ENCODE measurements at places on chromosomes 4 and X.

DNA sequence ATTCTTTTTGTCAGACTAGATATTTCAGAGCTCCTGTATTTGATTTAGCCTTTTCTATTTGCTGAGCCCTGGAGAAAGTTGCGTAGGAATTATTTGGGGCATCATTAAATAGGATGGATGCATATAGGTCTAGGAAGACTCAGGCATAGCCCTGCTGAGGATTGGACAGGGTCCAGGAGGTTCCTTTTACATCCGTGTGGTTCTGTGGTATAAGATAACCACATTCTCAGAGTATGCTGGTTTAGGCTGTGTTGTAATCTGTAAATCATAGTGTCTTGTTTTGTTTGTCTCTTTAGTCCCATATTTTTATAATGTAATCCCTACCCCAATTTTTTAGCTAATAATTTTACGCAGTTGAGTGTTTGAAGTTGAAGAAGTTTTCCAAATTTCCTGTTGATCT lies 513.7 kb downstream of the RPA4 start:
- DNase-seq: no peak

DNA sequence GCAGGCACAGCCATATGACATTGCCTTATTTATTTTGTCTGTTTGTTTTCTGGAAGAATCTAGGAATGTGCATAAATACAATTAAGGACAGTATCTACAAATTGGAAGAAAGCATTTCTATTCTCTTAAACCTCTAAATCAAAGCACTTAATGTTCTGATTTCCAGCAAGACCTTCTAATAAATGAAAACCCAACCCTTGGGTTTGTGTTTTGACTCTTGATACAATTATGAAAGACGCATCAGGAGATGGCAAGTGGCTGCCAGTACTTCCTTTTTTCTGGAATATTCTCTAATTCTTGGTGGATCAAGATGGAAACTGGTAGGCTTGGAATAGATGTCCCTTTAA lies 437 bp upstream of the CPE start:
- DNase-seq: no peak

DNA sequence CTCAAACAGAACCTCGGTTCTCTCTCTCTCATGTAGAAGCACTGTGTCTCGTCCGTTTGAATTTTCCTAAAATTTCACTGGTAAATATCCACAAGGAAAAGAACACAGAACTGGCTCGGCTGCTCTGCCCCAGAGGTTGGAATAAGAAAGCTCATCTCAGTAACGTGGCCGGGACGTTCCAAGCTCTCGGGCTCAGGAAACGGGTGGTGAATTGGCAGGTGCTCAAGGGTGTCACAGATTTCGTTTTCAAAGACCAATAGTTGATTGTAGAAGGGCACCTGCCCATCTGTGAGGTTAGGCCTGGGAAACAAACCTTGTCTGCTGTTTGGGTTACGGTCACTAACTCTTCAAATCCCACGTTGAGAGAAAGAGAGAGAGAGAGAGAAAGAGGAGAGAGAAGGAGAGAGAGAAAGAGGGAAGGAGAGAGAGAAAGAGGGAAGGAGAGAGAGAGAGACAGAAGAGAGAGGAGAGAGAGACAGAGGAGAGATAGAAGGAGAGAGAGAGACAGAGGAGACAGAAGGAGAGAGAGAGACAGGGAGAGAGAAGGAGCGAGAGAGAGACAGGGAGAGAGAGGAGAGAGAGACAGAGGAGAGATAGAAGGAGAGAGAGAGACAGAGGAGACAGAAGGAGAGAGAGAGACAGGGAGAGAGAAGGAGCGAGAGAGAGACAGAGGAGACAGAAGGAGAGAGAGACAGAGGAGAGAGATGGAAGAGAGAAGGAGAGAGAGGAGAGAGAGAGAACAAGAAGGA lies 106.6 kb downstream of the CRLF2 start:
- no peak for DNase-seq

GRCh38 chr4:149790172-149790907 lies 25.3 kb downstream of the IQCM start:
- no peak for DNase-seq

- DNase-seq: no peak
Measured at GRCh38 chr4:77994194-77994721, 62.9 kb upstream of the FRAS1 start.

DNA sequence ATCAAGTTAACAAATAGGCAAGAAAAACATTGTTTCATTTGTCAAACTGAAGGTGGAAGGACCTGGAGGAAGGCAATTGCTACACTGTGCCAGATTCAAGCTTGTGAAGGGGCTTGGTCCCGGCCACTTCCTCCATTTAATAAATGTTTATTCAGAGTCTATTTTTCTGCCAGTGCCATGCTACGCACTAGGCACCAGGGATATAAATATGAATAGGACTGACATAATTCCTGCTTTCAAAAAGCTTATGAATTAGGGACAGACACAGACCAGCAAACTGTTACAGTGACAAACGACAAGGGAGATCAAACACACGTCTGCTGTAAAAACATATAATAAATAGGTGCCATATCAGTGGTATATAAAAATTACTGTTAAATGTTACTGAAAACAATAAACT lies 571 bp downstream of the TLR6 start:
- DNase-seq: no peak

DNA sequence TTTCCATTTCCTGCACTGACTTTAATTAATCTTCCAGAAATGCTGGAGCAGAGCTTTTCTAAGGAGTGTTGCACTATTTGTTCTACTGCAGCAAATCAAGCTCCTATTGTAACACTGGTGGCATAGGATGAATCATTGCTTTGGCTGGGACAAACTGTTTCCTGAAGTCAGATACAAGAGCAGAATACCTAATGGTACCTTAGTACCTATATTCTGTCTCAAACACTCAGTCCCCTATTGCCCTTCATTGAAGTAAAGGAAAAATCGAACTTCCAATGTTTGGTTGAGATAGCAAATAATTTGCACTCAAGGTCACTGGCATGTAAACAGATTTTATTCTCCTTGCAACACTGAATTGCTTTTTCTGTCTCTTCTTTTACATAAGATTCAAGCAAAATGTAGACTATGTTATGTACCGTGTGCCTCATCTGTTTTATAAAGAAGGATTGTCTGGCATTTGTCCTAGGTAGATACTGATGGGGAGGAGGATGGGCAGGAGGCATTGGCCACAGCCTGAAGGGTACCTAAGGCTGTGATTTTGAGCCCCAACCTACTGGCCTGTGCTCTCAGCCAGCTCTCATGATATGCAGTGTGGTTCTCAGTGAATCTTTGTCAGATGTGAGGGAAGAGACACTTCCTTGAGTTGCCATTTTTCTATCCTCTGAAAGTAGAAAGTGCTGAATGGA lies 141.6 kb downstream of the AASDH start:
- no peak for DNase-seq

DNA sequence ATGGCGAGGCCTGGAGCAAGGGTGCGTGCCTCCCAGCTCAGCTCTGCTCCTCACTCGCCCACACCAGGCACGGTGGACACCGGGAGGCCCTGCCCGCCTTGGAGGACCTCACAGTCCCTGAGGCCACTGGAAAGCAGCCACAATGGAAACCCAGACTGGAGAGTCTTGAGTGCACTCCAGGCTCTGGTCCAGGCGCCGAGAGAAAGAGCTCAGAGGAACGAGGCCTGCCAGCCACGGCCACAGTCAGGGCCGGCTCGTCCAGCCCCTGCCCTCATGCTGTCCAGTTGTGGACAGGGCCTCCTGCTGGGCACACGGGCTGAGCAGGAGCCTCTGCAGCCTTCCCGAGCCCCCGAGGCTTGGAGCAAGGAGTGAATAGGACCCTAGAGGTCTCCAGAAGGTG lies 53.3 kb upstream of the GRPEL1 start:
- DNase-seq: no peak

- no peak for DNase-seq
Measured at GRCh38 chr4:14850455-14851097, 151.7 kb upstream of the CPEB2 start.

- no peak for DNase-seq
Measured at GRCh38 chrX:139949703-139950102, 15.6 kb downstream of the CXorf66 start.

GRCh38 chr4:186554539-186554913 lies 841 bp downstream of the MTNR1A start:
- no peak for DNase-seq

DNA sequence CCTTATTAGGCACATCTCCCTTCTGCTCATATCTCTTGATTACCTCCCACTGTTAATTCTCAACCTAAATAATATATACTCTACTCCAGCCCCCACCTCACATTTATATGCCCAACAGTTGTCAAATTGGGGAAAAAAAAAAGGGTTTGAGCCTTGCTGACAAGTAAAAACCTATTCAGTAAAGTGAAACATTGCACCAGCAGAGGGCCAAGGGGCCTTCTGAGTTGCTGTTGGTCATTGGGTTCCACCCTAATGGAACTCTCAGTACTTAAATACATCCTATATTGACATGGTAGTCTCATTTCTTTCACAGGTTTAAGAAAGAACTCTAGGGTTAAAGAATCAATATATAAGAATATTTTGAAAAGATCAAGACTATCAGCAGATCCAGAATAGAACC lies 362.2 kb downstream of the SMARCA1 start:
- no peak for DNase-seq

DNA sequence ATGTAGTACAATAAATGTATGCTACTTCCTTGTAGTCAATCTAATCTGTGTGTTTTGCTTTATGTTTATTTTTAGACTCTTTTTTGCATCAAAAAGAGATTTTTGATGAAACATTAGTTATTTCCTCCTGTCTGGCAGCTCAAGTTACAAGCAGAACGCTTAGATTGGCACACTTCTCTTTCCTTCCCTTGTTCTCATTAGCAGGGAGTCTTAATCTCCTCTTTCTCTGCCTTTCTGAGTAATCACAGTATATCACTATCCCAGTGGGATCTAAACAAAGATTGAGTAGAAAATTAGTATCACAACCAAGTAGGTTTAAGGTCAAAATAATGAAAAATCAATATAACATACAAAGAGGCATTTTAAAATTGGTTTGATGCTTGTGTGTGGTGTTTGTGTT lies 1192.6 kb downstream of the C4orf33 start:
- DNase-seq: no peak

DNA sequence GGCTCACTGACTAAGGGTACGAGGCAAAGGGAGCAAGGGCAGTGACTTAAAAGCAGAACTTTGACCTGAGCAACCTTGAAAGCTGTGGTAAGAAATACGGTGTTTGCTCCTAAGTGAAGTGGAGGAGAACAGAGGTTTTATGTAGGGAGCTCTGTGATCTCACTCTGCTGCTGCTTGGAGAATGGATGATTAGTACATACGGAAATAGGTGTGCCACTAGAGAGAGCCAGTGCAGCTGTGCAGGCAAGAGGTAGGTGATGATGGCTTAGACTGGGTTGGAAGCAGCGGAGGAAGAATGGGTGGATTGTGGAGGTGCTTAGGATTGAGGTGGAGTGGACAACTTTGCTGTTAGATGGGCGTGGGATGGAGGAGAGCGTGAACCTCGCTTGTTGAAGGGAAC lies 85.0 kb downstream of the FAM193A start:
- no peak for DNase-seq

GRCh38 chrX:38880296-38880854 lies 79.1 kb downstream of the MID1IP1 start:
- no peak for DNase-seq

DNA sequence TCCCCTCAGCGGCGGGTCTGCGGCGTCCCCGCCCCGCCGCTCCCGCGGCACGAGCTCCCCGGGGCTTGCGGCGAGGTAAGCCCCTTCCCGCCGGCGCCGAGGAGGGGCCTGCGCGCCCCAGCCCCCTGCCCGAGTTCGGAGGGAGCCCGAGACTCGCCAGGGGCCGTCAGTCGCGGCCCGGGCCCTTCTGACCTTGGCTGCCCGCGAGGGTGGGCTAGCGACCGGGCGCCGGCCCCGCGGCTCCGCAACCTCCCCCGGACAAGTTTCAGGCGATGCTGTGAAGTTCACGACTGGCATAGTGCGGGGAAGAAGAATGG lies 554 bp downstream of the CDKL5 start:
- DNase-seq: no peak

- no peak for DNase-seq
Measured at GRCh38 chrX:25701876-25702275, 436.3 kb upstream of the MAGEB18 start.

DNA sequence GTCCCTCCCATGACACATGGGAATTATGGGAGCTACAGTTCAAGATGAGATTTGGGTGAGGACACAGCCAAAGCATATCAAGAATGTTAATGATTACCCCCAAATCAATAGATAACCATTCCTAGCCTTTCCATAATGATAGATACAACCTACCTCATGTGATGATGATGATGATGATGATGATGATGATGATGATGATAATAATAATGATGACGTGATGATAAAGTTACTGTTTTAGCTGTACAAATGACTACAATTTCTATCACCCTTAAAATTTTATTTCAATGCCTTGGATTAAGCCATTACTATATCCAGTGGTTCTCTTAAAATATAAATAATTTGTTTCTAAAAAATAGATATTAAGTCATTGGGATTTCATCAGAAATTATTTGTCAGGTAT lies 55.2 kb upstream of the NLGN4X start:
- DNase-seq: no peak

DNA sequence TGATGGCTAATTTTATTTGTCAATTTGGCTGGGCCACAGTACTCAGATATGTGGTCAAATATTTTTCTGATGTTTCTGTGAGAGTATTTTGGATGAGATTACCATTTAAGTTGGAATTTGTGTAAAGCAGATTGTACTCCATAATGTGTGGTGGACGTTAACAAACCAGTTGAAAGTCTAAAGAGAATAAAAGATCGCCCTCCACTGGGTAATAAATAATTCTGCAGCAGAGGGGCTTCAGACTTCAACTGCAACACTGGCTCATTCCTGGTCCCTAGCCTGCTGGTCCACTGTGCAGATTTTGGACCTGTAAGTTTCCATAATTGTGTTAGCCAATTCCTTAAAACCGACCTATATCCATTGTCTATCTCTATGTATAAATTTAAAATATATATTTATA lies 540.3 kb downstream of the PCDH18 start:
- DNase-seq: no peak

DNA sequence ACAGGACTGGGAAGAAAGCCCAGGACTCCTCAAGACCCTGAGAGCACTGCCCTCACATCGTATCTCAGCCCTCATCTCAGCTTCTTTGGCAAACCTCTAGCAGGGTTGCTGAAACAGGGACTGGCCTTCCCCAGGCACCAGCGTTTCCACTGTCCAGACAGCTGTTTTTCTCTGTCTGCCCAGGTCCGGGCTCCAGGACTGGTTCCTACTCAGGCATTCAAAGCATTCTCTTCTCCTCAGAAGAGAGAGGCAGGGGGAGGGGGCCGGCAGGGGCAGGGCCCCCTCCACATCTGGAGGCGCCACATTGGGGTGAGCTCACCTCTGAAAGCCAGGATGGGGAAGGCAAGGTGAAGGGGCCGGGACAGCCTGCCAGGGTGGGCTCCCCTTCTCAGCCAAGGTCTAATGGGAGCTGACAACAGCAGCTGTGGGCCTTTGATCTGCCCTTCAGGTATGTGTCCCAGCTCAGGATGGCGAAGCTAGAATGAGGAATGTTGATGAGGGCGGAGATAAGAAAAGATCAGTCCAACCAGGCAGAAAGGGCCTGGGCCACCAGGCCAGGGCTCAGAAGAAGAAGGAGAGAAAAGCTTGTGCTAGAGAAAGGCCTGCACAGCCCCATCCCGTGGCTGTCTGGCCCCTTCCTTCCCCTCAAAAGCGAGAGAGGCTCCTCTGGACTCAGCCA lies 60.4 kb downstream of the PJA1 start:
- DNase-seq: no peak

All from stimulated activated CD8-positive, alpha-beta memory T cell treated with anti-CD3 and anti-CD28 coated beads, Interleukin-15, amount 100 ng/mL, for 48 hours (primary cell).